ENCODE measurements at places on chromosomes 2 and 18. TPM values are rescaled to one million over a fixed set of nuclear protein-coding genes. Genes with fewer than 3 reads are reported as not detected.
A peak's percentile ranks its signal among the peaks of the same experiment; 100 is the strongest.

SULT1C2 gene
- not detected for total RNA-seq

UGT1A10 gene
- not detected for total RNA-seq

ZNF513 gene
- total RNA-seq: 12.7 TPM

IL36RN gene
- not detected for total RNA-seq

BMP10 gene
- not detected for total RNA-seq

CHST9 gene
- not detected for total RNA-seq

LIMS4 gene
- 16.4 TPM for total RNA-seq

CPO gene
- total RNA-seq: not detected

DNA sequence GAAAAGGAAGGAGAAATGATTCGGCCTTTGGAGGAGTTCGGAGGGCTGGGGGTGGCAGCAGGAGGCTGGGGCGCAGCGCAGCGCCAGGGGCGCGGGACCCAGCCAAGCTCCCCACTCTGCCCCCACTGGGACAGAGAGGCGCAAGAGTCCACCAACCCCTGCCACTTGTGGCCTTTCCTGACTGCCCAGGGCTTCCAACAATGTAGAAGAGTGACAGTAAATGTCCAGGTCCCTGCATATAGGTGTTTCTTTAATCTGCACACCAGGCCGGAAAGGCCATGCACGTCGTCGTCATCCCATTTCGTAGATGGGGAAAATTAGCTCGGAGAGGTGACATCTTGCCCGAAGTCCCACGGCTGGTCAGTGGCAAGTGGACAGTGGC lies 96.6 kb downstream of the INHBB start:
- DNase-seq: no peak

- DNase-seq: no peak
Observed at GRCh38 chr2:34570266-34570872, 971.3 kb upstream of the FAM98A start.

DNA sequence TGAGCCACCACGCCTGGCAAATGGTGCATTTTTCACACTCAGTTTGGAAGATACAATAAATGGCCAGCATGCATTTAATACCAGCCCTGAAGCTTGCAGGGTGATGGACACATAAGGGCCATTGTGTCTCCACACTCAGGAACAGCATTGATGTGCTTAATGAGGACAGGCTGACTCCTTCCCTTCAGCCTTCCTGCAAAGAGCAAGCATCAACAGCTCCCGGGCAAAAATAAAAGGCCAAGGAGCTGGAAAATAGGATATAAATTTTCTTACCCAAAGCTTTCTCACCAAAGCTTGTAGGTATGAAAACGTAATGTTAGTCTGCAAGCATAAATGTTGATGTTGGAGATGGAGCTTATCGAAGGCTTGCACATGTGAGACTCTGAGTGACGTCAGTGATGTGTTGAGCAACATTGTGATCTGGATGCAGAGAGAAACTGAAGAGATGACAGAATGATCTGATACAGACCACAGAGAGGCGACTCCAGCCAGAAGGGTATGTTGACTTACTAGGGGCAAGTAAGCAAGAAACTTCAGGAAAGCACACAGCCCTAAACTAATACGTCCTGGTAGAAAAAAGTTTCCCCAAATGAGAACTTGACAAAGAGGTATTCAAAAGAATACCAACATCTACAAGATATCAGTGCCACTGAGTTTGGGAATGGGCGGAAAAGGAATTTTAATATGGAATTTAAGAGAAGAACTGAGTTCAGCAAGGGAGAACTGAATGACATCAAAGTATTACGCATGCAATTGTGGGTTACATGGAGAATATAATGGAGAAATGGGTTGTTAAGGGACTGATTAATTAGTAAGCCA lies 256.5 kb downstream of the TGIF1 start:
- peak; percentile 8 for DNase-seq

GRCh38 chr2:153864022-153864421 lies 7.7 kb upstream of the GALNT13 start:
- DNase-seq: no peak

- DNase-seq: no peak
Observed at GRCh38 chr18:50819027-50819727, 639 bp downstream of the MRO start.

DNA sequence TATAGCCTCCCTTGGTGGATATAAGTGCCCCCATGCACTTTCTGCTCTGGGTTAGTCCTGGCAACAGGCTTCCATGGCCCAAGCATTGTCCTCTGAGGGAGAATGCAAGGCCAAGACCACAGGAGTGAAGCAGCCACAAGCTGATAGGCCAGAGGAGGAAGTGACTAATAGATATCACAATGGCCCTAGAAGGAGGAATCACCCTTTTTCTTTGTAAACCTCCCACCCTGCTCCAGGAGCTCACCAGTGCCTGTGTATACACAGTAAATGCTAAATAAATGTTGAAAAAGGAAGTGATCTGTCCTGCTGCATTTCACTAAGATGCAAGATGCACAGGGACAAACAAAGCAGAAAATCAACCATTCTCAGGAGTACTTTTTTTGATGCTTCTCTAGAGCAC lies 49.7 kb upstream of the ABCA12 start:
- DNase-seq: peak; percentile 10

GRCh38 chr18:11577271-11578112 lies 31.9 kb upstream of the SLC35G4 start:
- no peak for DNase-seq

DNA sequence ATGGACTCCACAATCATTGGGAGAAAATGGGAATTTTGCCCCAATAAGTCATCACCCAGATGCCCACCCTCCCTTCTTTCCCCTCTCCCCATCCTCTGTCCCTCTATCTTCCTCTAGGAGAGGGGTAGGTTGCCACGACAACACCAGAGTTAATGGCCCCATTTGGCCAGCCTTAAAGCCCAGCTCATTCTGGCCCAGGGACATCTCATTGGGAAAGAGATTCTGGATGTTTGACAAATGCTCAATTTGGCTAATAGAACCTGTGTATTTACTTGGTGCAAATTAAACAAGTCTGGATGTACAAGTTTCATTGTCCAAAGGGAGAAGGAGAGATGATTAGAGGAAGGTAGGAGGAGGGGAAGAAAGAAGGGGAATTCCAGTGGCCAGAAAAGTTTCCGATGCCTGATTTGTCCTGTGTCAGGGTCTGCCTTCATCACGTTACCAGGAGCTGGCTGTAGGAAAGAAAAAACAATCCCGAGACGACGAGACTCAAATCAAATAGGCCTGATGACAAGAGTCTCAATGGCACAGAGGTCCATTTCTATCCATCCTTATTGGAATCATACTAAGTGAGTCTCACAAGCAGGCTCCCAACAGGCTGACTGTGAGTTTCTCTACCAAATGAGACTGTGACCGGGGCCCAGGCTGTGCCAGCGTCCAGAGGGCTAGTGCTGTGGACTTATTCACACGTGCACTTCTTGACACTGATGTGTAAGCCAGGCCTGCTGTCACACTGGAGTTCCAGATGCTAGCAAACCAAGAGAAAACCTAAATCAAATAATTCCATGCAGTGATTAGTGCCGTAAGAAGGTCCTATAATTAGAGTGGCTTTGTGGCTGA lies 265.2 kb upstream of the APCDD1 start:
- no peak for DNase-seq

DNA sequence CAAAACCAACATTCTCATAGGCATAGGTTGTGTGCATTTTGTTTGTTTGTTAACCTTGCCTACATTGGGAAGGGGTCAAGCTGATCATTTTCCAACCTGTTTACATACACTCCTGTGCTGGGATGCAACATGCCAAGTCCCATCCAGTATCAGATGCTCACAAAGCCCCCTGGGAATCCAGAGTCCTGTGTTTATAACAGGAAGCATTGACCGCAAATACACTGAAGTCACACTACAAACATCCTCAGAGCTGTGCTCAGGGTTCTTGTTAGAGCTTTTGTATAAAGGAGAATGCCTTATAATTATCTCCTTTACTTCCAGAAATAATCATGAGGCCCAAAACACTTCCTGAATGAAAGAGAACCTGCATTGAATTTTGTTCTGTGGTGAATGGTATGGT lies 488.7 kb upstream of the TCF4 start:
- no peak for DNase-seq

- peak; percentile 19 for DNase-seq
Observed at GRCh38 chr2:149787206-149787605, 199.6 kb upstream of the MMADHC start.

DNA sequence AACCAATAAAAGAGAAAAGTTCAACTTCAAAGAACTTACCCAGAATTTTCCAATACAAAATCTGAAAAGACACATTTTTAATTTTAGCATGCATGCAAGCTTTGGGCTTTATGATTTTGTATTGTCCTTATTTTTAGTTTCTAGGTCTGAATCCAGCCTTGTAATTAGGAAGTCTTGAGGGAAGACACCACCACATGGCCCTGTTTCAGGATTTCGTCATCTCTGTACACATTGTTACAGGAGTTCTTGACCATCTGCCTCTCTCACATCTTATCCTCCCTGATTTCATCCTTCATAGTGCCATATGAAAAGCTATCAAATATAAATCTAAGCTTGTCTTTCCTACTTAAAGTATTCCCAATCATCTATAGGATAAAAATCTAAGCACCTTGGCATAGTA lies 176.1 kb downstream of the TXNL1 start:
- DNase-seq: no peak

GRCh38 chr18:13398631-13399030 lies 180.1 kb downstream of the LDLRAD4 start:
- DNase-seq: no peak

DNA sequence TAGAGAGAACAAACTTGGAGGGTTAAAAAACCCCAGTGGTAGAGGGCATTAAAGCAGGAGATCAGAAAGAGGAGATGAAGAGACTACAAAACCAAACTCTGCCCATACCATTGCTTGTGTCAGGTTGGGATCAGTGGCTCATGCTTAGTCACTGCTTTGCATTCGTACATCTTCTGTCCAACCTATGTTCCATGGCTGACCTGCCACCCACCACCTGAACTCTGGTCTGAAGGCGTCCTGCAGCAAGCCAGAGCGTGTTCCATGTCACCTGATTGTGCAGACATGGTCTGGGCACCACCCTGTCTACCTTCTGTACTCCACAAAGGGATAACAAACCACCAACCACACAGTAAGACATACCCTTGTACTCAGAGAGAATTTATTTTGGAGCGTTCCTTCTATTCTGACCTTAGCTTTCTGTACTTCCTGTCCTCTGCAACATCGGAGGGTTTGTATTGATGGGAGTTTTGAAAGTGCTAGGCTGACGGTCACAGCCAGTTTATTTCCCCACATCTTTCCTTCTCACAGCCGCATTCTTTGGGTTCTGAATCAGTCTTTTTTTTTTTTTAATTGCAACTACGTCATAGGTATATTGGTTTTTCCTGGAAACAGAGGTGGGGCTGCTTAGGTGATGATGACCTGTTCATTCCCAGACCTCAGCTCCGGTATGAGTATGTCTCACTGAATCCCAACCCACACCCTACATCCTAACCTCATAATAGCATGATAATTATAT lies 88.3 kb downstream of the SOWAHC start:
- DNase-seq: no peak

GRCh38 chr2:149084924-149085795 lies 46.7 kb downstream of the LYPD6B start:
- no peak for DNase-seq

GRCh38 chr2:119449521-119449920 lies 17.9 kb downstream of the TMEM37 start:
- no peak for DNase-seq

DNA sequence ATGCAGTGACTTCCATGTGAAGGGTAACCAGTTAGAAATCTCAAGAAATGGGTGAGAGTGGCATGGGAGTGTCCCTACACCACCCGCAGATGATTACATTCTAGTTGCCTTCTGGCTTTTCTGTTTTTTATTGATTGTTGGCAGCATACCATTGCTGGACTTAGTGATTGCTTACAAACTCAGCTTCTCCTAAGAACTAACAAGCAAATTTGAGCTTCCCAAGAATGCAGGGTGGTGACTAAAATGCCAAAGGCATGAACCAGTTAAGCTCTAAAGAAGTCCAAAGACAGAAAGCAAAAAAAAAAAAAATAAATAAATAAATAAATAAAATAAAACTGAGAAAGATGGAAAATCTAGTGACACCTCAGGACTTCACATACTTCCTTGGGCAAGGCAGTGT lies 245.5 kb upstream of the PARD3B start:
- DNase-seq: no peak

DNA sequence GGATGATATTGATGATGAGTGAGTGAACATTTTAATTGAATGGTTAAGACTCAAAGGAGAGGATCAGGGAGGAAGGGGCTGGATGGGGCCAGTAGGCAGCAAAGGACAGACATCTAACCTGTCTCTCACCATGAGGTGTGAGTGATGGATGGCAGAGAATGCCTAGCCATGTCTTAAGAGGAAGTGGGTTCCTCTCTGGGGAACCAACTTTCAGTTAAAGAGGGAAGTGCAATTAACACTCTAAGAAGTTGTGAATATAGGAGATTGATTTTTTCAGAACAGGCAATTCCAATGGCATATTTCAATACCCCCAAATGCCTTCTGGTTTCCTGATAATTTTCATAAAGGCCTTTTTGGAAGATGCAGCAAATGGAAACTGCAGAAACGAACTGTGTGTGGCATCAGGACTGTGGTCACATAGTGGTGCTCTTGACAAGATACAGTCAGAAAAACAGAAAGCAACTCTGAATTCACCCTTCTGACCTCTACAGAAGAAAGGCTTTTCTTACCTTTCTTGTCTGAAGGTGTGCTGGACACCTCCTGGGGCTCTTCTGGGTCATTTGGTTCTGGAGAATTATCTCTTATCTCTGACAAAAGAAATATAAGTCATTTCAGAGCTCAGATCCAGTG lies 10.2 kb downstream of the SP110 start:
- DNase-seq: no peak

DNA sequence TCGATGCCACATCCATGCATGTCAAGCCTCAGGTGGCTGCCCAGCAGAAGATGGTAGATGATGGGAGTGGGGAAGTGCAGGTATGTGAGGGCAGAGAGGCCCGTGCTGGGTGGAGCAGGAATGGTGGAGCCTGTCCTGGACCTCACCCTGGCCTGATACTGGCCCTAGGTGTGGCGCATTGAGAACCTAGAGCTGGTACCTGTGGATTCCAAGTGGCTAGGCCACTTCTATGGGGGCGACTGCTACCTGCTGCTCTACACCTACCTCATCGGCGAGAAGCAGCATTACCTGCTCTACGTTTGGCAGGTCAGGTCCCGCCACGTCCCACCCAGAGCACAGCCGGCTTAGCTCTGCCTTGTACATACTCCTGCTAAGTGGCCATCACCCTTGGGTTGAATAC lies 13.0 kb downstream of the VIL1 start:
- no peak for DNase-seq

DNA sequence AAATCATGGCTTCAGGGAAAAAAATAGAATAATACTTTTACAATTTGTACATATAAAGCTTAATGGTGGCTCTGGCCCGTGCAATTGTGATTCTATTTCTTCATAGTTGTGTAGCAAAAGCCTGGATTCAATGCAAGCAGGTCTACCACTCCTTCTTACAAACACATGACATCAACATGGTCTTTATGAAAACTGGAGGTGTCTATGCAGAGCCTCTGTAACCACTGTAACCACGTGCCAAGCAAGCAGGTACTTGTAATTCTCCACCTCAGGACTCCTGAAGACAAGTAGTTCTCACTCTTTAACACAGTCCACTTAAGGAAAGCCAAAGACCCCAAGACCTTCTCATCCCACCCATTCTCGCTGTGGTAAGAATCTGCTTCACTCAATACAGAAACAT lies 62.6 kb downstream of the METTL4 start:
- no peak for DNase-seq

- DNase-seq: peak; percentile 3
Observed at GRCh38 chr2:208407667-208408066, 1.1 kb downstream of the PTH2R start.
